ENCODE measurements at places on chromosomes 2 and 18. TPM values are rescaled to one million over a fixed set of nuclear protein-coding genes. Genes with fewer than 3 reads are reported as not detected.

The REG3A gene
- total RNA-seq: not detected

- no peak for DNase-seq
Observed at GRCh38 chr2:145569108-145569507, 1049.2 kb upstream of the ZEB2 start.

- DNase-seq: no peak
Observed at GRCh38 chr2:160332318-160332717, 132.2 kb upstream of the ITGB6 start.

The SMAD7 gene
- total RNA-seq: 23.3 TPM

- no peak for DNase-seq
Observed at GRCh38 chr2:164145093-164145987, 409.5 kb upstream of the FIGN start.

The FBXO15 gene
- 0.77 TPM for total RNA-seq

- DNase-seq: no peak
Observed at GRCh38 chr2:234630801-234631261, 133.9 kb upstream of the ARL4C start.

The SLC9A4 gene
- not detected for total RNA-seq

The ADAM23 gene
- 0.98 TPM for total RNA-seq

DNA sequence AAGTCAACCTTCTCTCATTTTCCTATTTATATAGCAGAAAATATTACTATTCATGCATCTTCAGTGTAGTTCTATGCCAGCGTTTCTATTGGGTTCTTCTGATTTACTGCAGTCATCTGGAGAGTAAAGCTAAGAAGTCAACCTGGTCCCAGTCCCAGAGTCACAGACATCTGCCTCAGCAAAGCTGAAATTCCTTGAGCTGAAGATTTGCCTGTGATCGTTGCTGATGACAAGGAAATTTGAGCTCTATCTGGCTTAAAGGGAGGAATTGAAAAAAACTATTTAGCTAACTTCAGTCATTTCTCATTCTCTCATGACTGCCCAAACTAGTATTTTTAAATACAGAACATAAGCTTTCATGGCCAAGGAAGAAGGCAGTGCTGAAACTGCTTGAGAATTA is 45.7 kb downstream of the RND3 start:
- no peak for DNase-seq

- no peak for DNase-seq
Observed at GRCh38 chr2:71060871-71061270, 7.6 kb upstream of the NAGK start.

GRCh38 chr2:57510704-57511103 is 535.9 kb upstream of the VRK2 start:
- DNase-seq: no peak

The RIF1 gene
- 72.4 TPM for total RNA-seq

DNA sequence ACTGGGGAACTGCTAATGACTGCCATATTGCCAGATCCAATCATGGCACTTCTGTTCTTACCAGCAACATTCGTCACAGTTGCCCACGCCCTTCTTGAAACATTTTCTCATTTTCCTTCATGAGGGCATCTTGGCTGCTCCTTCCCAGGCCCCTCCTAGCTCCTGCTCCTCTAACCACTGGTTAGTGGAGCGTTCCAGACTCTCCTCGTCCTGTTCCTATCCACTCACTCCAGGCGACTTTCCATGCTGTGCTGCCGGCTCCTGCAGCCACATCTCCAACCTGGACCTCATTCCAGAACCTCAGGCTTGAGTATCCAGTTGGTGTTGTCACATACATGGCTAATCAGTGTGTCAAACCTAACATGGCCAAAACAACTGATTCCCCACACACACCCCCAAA is 1.3 kb upstream of the ADI1 start:
- DNase-seq: no peak

GRCh38 chr2:25567406-25567805 is 106.0 kb downstream of the DTNB start:
- no peak for DNase-seq

DNA sequence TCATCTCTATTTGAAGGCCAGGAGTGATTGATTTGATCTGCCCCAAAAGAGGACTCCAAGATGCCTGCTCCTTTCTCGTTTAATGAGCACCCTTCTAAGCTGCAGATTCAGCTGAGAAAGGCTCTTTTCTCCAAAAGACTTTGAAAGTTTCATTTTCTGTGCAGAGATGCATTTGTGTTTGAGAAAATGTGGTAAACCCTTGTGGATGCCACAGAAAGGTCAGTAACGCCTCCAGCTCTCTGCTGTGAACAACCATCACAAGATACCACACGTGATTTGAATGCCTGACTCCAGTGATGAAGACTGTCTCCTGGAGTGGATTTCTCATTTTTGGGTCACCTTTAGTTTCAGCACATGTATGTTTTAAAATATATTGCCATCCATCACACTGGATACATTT is 35.0 kb upstream of the CCDC85A start:
- no peak for DNase-seq

DNA sequence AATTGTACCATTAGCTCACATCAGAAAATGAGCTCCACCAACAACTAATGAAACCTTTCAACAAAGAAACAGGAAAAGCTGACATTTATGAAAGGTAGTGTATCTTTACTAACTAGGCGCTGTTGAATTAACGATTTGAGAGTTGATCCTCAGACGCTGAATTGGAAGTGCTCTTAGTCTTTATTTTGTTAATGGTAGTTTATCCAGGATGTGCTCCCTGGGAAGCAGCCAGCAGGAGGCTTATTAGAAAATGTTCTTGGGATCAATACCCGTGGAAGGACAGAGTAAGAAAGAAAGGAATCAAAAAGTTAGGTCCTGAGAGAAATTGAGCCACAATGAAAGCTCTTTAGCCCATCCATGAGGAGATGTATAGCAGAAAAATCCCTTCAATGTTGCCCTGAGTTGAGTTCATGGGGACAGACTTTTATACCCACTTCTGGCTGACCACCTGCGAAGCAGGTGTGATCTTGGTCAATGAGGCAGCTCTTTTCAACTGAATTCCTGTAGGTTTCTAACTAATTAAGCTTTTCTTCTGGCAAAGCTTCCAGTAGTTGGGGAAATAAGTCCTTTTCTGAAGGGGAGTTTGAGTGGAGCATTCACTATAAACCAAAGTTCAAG is 492.6 kb upstream of the REG3G start:
- DNase-seq: no peak

DNA sequence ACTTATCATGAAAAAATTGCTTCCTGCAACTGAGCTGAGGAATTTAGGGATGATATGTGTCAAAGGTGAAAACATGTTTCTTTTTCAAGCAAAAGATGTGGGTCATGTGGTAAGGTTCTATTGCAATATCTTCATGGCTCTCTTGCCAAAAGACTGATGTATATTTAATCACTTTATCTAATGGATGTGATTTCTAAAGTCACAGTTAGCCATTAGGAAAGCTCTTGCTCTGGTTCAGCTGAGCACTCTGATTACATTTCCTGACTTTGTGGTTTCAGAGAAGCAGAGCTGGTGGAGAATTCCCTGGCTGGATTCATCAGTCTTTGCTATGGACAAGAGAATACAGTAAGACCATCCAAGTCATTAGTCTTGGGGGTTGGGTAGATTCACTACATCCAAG is 24.4 kb downstream of the SCN9A start:
- DNase-seq: no peak

The RAX gene
- not detected for total RNA-seq

DNA sequence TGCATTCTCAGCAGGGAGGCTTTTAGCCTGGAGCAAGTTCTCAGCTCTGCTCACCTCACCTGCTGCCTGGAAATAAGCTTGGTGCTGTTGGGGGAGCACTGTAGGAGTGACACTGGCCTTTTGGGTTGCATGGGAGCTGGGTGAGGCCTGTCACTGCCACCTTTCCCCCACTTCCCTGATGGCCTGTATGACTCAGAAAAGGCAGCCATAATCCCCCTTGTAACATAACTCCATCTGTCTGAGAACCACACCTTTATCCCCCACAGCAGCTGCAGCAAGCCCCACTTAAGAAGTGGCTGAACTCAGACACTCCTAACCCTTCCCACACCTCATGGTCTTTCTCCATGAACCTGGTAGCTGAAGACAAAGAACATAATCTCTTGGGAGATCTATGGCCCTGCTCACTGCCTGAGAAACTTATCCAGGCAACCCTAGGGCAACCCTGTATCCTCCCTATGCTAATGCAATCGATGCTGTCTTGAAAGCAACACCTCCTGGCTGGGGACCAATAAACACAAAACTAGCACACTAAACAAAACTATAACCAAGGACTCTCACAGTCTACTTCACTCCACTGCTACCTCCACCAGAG is 258.9 kb upstream of the OSR1 start:
- no peak for DNase-seq
